ENCODE measurements at places on chromosomes 5 and 9.

DNA sequence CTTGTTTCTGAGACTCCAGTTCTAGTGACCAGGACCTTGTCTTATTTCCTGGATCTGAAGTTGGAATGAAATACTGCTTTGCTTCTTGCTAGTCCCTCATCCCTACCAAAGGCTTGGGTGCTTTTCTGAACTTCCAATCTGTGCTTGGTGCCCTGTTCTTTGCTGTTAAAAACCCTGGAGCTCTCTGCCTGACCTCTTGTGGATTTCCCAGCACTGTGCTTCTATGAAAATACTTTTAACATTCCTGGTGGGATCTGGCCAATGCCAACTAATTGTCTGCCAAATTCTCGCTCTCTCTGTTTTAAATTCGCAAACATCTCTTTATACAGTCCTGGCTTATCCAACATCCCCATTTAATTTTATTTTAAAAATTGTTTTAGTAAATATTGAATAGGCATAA lies 26.7 kb upstream of the CSNK1G3 start:
- no peak for DNase-seq

DNA sequence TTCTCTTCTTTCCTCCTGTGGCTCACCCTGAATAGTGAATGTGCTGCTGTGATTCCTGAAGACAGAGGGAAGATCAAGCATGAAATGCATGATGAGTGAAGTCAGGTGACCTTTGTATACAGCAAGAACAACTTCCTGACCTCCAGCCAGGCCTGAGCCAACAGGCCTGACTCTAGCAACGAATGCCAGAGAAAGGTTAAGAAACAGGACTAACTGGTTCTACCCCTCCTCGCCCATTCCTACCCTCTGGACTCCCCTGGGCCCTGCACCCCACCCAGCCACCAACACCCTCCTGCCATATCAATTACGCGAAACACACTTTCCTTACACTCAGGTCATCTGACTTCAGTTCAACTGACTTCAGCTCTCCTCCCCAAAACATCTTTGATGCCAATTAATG lies 4.9 kb downstream of the SUSD1 start:
- no peak for DNase-seq

GRCh38 chr5:170114271-170114670 lies 8.6 kb downstream of the FOXI1 start:
- no peak for DNase-seq

DNA sequence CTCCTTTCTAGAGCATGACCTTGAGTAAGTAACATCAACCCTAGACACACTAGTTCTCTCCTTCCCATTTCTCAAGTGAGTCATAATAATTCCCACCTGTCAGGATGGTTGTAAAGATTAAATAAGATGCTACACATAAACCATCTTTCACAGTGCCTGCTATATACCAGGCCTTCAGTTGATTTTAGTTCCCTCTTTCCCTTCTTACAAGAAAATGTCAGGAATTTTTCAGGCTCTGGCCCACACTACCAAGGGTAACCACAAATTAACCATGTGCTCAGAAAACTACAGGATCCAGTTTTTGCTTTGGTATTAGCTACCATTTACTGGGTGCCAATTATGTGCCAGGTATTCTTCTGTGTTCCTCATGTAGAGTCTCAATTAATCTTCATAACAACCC lies 42.7 kb upstream of the RARS1 start:
- DNase-seq = no peak

- no peak for DNase-seq
Observed at GRCh38 chr5:87138091-87138805, 129.4 kb upstream of the RASA1 start.

DNA sequence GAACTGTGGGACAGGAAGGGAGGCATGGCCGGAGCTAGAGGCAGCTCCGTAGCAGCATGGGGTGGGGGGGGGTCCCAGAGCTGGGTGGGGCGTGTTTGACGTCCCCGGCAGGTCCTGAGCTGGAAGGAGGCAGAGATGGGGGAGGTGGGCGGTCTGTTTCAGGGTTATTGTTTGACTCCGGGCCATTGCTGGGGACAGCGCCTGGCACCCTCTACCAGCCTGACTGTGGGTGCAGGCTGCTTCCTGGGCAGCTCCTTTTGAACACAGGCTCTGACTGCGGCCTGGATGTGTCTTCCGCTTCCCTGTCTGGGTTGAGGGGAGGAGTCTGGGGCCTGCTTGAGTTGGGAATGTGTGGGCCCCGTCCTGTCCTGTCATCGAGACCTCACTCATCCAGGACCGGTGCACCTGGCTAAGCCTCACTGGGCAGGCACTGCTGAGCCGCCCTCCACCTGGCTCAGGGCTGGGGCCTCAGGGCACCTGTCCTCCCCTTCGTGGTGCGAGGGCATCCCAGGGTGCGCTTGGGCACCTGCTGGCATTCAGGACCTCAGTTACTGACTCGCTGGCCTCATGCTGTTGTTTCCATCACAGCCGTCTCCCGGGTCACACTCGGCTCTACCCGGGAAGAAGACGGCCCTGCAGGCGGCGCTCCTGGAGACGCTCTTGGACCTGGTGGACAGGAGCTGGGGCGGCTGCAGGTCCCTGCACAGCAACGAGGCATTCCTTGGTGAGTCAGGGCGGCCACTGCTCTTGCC lies 26.5 kb downstream of the CEP72 start:
- DNase-seq = no peak
